Vagina (tissue), 2 donors: ENCODE measurements at places on chromosomes 5 and 9.

DNA sequence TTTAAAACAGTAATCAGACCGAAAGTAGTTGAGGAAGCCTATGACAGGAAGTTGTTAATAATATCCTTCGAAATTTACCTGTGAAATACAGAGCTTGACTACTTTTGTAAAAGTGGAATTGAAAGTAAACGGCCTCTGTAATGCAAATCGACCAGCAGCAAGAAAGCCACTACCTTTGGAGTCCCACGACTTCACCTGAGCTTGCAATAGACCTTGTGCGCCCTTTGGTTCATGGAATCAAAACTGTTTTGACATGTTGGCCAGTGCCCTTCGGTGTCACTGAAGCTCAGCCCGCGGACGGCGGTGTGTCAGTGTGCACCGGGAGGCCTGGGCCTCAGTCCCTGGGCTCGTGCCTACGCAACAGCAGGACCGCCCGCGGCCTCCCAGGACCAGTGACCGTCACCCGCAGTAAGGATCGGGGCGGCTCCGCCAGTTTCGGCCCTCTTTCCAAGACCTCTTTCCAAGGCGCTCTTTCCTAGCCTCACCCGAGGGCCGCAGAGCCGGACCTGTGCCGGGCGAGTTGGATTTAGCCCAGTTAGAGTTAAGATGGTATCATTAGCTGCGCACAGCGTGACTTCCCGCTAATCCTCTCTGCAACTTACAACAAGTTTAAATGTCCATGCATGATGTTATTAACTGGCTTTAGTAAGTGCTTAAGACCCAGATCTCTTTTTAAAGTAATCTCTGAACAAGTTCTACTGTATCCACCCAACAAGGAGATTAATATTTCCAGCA is 223.3 kb downstream of the MEF2C start:
- no peak for DNase-seq

GRCh38 chr9:99859243-99859980 is 37.7 kb downstream of the NR4A3 start:
- DNase-seq = no peak

GRCh38 chr5:44875661-44876605 is 67.2 kb downstream of the MRPS30 start:
- no peak for DNase-seq

GRCh38 chr9:28260330-28260729 is 687.0 kb upstream of the C9orf72 start:
- DNase-seq = no peak

- no peak for DNase-seq
These were observed 366.7 kb downstream of the PIK3R1 start for GRCh38 chr5:68582284-68582683.

GRCh38 chr9:76987594-76988200 is 31.8 kb upstream of the FOXB2 start:
- DNase-seq = no peak

DNA sequence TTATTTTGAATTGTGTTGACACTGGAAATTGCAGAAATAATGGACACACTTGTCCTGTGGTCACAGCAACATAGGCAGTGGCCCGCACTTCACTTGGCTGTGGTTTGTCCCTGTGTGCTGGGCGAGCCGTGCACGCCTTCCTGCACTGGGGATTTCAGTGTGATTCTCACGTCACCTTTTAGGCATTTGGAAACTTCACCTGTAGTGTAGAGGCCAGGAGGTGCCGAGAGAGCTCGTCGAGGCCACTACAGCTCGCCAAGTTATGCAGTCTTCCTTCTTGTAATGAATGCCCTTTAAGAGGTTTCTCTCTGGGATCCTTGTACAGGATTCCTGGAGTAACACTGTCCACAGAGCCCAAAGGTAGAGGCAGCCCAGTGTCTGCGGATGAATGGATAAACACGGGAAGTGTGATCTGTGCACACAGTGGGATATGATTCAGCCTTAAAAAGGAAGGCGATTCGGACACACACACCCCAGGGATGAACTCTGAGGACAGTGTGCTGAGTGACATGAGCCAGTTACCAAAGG is 14.7 kb downstream of the TRAF2 start:
- DNase-seq = no peak

DNA sequence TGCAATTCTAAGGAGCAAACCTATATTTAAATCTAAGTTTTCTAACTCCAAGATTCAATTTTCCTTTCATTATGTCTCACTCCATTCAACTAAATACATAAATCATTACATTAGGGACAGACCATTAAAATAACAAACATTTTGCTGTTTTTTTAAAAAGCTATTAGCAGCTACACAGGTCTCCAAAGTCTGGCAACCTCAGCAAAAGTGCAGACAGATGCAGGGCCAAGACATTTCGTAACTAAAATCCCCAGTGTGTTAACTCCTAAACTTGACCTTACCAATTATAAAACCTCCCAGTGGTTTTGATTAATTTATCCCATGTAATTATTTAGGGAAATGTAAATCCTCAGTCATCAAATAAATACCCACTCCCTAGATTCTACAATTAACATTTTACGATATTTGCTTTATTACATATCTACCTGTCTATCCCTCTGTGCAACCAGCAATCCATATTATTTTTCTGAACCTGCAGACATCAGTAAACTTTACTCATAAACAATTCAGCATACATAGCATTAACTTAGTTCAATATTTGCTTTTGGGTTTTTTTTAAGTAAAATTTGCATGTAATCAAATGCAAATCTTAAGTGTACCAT is 64.7 kb downstream of the RGS7BP start:
- no peak for DNase-seq

GRCh38 chr5:40879163-40879942 is 29.9 kb upstream of the C7 start:
- DNase-seq = no peak

- DNase-seq = no peak
These were observed 40.2 kb downstream of the ACO1 start for GRCh38 chr9:32424616-32425015.

DNA sequence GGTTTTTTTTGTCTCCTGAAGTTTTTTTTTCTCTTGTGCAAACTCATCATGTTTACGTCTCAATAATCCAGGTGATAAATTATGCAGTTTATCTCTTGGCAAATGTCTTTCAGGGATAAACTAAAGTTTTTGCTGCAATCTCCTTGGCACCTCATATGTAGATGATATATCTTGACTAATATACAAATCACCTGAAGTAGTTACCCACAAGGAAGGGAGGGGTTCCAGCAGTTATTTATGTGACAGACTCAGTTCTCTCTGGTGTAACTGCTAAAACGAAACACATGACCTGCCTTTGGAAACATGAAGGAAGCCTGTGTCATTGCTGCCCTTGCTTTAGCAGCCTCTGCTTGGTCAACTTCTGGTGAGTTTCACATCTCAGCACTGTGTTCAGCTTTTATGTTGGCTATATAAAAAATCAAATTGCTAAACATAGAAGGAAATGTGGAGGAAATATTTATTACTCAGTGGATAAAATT is 39.3 kb upstream of the KIAA1958 start:
- DNase-seq = no peak

GRCh38 chr5:172773481-172774469 is 2.8 kb upstream of the DUSP1 start:
- no peak for DNase-seq

- no peak for DNase-seq
These were observed 91.9 kb upstream of the PANK3 start for GRCh38 chr5:168670881-168671575.

DNA sequence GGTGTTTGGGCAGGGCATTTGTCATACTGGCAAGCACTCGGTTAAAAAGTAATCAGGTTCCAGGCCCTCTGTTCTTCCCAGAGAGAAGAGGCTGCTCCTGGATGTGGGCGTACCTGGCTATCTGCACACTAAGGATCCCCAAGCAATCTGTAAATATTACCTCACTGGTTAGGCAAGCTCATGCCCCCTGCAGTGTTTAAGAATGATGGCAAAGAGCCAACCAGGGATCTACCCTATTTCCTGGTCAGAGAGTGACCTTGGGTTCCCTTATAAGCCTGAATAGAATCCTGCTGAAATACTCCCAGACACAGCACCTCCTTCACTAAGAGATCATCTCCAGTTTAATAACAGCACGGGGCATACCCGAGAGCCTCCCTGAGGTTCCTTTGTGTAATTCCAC is 181.2 kb downstream of the PIK3R1 start:
- DNase-seq = no peak

- no peak for DNase-seq
These were observed 178.9 kb downstream of the SH3GL2 start for GRCh38 chr9:17757816-17758215.

- DNase-seq = no peak
These were observed 88.1 kb downstream of the KDM4C start for GRCh38 chr9:6845880-6846279.

GRCh38 chr9:15310107-15310850 is 3.3 kb upstream of the TTC39B start:
- DNase-seq = no peak

DNA sequence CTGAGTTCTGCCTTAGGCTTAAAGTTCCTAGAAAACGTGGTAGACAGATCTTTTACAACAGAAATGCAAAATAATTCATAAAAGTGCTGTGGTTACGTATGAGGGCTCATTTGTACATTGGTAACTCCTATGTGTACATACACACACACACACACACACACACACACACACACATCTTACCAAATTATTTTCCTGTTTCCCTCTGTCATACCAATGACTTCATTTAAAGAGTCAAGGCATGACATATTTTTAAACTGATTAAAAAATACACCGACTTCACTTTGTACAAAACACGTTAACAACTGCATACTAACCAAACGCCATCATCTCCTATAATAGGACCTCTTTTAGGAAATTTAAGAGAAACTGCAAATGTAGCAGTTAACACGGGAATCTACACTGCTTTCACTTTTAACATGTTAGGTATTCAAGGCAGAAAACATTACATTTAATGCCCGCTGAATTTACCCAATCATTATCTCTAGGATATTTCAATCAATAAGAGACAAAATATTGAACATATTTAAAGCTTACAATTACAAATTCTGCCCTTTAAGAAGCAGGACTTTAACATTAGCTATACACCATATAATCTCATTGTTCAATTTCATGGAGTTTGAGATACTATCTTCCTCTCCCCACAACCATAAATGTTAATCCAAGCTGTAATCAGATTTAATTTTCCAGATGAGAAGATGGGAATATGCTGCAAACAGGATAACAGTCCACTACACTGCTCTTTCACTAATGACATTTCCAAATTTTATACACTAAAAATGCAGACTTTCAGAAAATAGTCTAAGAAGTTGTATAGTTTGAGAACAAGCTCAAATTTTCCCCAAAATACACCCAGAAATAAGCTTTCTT is 133.1 kb downstream of the DENND1A start:
- DNase-seq = no peak

- no peak for DNase-seq
These were observed 135.9 kb upstream of the LIFR start for GRCh38 chr5:38692346-38692745.

GRCh38 chr5:139757727-139758509 is 37.7 kb upstream of the PSD2 start:
- no peak for DNase-seq

- DNase-seq = no peak
These were observed 26.0 kb downstream of the SKP2 start for GRCh38 chr5:36177715-36178523.

DNA sequence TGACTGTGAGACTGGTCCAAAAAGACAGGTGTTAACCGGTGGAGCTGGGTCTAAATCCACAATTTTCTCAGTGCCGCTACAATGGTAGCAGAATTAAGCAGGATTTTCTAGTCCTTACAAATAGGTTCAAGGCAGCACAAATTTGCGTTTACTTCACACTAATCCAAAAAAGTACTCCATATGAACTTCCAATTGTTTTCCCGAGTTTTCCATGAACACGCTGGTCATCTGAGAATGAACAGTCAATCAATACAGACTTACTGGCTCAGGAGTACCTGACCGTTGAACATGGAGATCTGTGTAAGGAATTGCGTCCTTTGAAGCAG is 709 bp downstream of the SLC35D2 start:
- no peak for DNase-seq

GRCh38 chr5:59943452-59944113 is 50.1 kb upstream of the PDE4D start:
- no peak for DNase-seq

- DNase-seq = no peak
These were observed 3.4 kb upstream of the CCIN start for GRCh38 chr9:36165826-36166167.

DNA sequence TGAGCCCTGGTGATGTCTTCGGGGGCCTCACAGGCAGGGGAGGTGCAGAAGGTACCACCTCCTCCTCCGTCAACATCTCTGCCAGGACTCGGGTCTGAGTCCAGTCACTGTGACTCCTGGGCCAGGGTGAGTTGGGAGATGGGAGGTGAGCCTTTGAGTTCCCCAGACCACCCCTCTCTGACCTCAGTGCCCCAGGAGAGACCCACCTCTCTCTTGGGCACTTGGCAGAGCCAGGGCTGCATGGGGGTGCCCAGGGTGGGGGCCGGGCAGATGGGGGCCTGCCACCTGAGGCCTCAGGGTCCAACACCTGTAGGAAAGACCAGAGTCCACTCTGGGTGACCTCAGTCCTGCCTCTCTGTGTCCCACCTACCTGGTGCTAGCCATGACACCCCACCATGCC is 6.8 kb downstream of the KIF12 start:
- DNase-seq = no peak

DNA sequence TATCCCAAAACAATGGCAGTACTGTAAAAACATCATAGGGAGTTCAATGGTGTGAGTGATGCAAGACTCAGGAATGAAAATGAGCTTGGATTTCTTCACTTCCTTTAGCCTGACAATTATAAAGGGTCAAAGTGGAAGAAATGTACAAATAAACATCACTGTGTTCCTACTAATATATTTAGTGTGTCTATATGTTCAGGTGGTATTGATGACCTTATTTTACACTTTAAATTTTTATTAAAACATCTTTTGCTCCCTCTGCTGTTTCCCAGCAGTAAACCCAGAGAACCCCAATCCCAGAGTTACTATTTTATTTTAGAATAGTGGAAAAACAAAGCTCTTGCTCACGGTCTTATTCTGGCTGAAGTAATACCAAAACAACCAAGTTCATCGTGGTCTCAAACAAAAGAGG is 2.0 kb downstream of the LOX start:
- DNase-seq = no peak

GRCh38 chr9:7320841-7321240 is 478.7 kb downstream of the DMAC1 start:
- DNase-seq = no peak

DNA sequence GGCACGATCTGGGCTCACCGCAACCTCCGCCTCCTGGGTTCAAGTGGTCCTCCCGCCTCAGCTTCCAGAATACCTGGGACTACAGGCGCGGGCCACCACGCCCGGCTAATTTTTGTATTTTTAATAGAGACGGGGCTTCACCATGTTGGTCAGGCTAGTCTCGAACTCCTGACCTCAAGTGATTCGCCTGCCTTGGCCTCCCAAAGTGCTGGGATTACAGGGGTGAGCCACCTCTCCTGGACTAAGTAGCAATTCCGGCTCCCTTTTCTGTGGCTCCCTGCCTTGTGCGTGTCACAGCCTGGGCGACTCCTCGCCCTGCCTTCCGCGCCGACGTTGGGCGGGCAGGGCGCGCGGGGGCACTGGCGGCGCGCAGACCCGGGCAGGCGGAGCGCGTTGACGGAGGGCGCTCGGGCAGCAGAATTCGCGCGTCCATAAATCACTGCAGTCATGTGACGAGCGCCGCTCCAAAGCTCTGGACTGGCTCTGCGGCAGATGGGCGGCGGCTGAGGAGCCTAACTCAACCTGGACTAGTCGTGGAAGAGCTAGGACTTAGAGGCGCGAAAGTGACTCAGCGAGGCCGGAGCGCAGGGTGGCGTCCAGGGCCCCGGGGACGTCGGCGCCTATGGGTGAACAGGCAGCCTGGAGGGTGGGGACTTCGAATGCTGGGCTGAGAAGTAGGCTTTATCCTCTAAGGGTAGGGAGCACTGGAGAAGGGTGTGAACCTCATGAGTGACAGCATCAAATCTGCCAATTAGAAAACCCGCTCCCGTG is 1.4 kb upstream of the CIZ1 start:
- DNase-seq = no peak

- DNase-seq = no peak
These were observed 175.6 kb downstream of the HSD17B3 start for GRCh38 chr9:96126321-96126881.
